ENCODE measurements at places on chromosomes 16 and 17. TPM values are rescaled to one million over a fixed set of nuclear protein-coding genes. Genes with fewer than 3 reads are reported as not detected.

SKA2 gene
- 34.8 TPM for polyA plus RNA-seq

GRCh38 chr16:69812688-69813014 is 50.5 kb downstream of the WWP2 start:
- DNase-seq = no peak

DNA sequence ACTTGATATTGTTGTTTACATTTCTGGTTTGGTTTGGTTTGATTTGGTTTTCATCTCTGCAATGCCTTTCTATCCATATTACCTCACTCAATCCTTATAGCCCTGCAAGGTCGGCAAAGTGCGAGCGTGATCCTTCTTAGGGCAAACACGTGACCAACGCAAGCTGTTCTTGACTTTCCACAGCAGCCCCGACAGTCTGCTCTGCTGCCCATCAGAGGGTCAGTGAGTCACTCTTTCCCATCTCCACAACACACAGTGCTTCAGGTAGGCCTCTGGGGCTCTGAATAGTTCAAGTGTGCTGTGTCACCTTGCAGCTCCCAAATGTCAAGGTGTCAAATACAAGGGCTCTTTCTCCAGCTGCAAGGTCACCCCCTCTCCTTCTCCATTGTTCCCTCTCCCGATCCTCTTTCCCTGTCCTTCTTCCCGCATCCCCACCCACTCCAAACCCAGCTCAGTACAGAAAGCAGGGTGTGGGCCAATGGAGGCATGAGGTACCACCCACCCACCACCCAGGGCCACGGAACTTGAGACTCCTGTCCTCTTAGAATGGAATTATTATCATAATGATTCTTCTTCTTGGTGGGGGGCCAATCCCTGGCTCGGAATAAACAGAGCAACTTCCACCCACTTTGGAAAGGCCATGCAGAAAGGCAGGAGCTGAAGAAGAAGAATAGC is 139.7 kb downstream of the SLC39A11 start:
- no peak for DNase-seq

DNA sequence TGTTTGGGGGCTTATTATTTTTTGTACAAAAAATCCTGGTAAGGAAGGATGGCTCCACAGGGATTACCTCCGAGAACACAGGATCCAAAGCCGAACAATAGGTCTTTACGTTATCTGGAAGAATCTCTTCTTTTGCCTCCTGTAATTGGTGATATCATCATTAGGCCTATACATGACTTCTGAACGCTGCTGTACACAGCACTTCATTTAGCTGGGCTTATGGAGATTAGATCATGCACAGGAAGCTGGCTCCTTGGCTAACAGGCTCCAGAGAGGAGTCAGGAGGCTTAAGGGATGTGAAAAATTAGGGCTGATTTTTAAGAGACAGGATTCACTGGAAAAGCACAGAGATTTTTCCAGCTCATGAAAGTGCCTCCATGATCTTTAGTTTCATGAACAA is 54.7 kb downstream of the TANGO6 start:
- no peak for DNase-seq

DNA sequence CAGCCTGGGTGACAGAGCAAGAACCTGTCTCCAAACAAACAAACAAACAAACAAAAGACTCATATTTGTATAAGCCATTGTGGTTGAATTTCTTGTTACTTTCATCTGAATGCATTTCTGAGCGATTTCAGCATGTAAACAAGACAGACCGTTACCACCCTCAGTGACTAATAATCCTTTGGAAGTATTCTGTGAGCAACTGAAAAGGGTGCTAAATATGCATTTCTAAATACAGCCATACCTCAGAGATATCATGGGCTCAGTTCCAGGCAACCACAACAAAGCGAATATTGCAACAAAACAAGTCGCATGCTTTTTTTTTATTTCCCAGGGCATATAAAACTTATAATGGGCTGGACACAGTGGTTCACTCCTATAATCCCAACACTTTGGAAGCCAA is 109.0 kb downstream of the USP31 start:
- DNase-seq = no peak

- DNase-seq = no peak
Measured at GRCh38 chr16:88854306-88855111, 2.2 kb downstream of the GALNS start.
